Glutamatergic neuron (in vitro differentiated cells): ENCODE measurements at places on chromosomes 12 and 14. TPM values are rescaled to one million over a fixed set of nuclear protein-coding genes. Genes with fewer than 3 reads are reported as not detected.

The POU6F1 gene
- total RNA-seq = 6.0 TPM

The PPFIBP1 gene
- 43.0 TPM for total RNA-seq

The AKAP5 gene
- 0.15 TPM for total RNA-seq

The SOX5 gene
- total RNA-seq = 118 TPM

The KERA gene
- total RNA-seq = not detected

The DCN gene
- total RNA-seq = not detected

The PDE3A gene
- 1.3 TPM for total RNA-seq

The CLEC4C gene
- not detected for total RNA-seq

DNA sequence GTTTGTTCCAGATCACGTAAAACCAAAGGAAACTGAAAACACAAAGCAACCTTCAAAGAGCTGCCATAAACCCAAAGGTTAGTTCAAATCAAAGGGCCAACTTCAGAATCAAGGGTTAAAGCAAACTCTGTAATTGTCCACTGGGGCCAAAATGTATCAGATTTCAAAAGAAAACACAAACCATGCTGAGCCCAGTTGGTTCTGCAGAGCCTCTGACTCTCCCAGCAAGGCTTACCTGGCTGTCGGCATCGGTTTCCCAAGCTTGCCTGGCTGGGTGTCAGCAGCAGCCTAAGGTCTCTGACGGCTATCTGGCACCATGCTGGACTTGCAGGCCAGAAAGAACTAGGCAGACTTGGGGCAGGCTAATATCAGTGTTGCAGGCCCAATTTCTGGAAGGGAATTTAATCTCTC, 125.3 kb downstream of the DAD1 start:
- no peak for DNase-seq

DNA sequence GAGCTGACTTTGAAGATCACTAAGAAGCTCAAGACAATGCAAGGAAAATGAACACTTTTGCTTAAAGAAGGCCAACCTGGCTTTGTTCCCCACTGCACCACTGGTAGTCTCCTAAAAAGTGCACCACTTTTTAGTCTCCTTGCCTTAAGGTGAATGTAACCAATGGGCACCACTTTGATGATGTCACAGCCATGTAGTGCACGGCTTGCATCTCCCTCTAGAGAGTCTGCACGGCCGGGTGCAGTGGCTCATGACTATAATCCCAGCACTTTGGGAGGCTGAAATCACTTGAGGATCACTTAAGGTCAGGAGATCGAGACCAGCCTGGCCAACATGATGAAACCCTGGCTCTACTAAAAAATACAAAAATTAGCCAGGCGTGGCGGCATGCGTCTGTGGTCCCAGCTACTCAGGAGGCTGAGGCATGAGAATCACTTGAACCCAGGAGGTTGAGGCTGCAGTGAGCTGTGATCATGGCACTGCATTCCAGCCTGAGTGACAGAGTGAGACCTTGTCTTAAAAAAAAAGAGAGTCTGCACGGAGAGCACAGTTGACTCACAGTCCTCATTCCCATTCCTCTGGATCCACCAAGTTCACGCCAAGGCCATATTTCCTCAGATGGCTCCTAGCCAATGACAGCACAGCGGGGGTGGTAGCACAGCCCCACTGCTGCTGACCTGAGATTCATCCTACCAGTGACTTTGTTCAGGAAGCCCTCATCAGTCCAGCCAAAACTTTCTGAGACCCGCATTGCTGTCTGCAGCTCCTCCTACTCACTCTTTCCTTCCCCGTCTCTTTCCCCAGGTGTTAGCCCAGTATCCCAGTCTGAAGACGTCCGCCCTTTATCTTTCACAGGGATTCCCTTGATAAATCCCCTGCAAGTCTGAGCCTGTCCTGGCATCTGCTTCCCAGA, 16.5 kb upstream of the IFT81 start:
- no peak for DNase-seq

GRCh38 chr14:77598366-77599070, 17.9 kb downstream of the SPTLC2 start:
- DNase-seq = no peak

GRCh38 chr12:113497693-113498092, 26.0 kb upstream of the LHX5 start:
- no peak for DNase-seq

- DNase-seq = no peak
These were observed 6.4 kb downstream of the CSRP2 start for GRCh38 chr12:76872415-76872814.

DNA sequence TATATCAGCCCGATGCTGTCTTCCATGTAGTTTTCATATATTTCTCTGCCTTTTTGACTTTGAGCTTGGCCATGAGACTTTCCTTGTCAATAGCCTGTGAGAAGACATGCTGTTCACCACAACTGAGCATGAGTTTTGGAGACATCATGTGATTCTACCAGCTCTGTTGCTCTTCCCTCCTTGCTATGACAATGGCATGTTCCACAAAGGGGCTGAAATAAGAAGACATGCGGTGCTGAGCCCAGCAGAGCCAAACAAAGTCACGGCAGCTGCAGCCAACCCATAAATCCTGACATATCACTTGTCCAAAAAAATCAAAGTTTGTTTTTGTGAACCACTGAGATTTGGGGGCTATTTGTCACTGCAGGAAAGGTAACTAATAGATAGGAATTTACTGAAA, 343.4 kb upstream of the KITLG start:
- no peak for DNase-seq

GRCh38 chr14:52835122-52835903, 43.9 kb upstream of the GNPNAT1 start:
- DNase-seq = no peak

DNA sequence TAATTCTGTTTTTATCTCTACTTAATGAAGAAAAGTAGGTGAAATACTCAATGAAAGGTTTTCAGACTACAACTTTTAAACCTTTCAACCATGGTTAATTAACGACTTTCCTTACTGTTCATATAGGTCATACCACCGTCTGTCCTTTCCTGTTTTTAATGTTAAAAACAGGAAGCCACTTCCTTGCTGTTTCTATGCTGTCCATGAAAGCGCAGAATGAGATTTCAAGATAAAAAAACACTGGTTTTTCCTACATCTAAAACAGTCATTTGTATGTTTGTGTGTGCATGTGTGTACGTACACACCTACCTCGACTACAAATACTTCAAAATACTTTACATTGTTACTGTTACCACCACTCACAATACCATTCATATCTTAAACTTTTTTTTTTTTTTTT, 27.3 kb downstream of the SPTLC2 start:
- no peak for DNase-seq

DNA sequence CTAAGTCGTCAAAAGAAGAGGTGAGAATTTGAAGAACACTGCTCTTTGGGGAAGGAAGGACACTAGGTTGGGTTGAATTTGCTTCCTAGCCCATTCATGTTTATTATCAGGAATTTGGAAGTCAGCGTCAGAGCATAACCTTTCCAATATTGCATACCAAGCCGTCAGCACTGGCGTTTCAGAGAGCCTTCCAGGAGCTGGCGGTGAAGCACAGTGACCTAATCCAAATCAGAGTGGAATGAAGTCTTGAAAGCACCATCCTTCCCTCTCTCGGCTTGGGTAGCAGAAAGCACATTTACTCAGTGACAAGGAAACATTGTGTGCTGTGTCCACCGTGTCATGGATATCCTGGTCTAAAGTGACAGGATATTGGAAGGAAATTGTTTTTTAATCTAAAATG, 240.3 kb upstream of the PELI2 start:
- no peak for DNase-seq
